Vagina (tissue), 2 donors: ENCODE measurements at places on chromosomes 4 and X. TPM values are rescaled to one million over a fixed set of nuclear protein-coding genes. Genes with fewer than 3 reads are reported as not detected.

- no peaks in the 10 kb centered on the region for H3K27me3 ChIP-seq
- DNase-seq: no peak
- no peaks in the 10 kb centered on the region for H3K36me3 ChIP-seq
- H3K27ac ChIP-seq: no peak overlapping the region
- H3K4me1 ChIP-seq: peaks cover 17% of the 10 kb centered on the region
These were observed 293.8 kb upstream of the ARSJ start for GRCh38 chr4:114273238-114273637.

- no peak overlapping the region for H3K27ac ChIP-seq
- DNase-seq: no peak
- H3K27me3 ChIP-seq: no peaks in the 10 kb centered on the region
- no peaks in the 10 kb centered on the region for H3K36me3 ChIP-seq
- H3K4me1 ChIP-seq: peaks cover 4% of the 10 kb centered on the region
- no peak overlapping the region for H3K4me3 ChIP-seq
These were observed 2.0 kb downstream of the CPE start for GRCh38 chr4:165380805-165381204.

DNA sequence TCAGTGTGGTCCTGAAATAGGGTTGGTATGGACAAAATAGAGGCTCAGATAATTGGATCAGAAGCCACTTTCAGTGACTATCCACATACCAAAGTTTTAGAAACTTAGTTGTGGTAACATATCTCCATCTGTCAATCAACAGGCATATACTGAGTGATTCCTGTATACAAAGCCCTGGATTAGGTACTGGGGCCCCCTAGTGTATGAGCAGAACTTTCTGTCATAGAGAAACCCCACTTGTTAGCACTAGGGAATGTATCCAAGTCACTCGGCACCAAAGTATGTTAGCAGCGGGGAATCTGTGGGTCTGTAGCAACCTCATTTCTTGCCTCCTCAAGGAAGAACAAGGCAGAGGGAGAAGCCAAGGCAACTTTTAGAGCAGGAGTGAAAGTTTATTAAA, 50.7 kb downstream of the MAP7D3 start:
- DNase-seq: no peak
- peak overlapping the region; percentile 12 for H3K4me3 ChIP-seq
- no peaks in the 10 kb centered on the region for H3K36me3 ChIP-seq
- H3K27me3 ChIP-seq: no peaks in the 10 kb centered on the region

GRCh38 chrX:119069762-119070161, 3.0 kb upstream of the CT47C1 start:
- H3K27ac ChIP-seq: no peak overlapping the region
- H3K36me3 ChIP-seq: no peaks in the 10 kb centered on the region
- H3K27me3 ChIP-seq: no peaks in the 10 kb centered on the region
- H3K4me1 ChIP-seq: no peaks in the 10 kb centered on the region
- H3K4me3 ChIP-seq: no peak overlapping the region
- no peak for DNase-seq

DNA sequence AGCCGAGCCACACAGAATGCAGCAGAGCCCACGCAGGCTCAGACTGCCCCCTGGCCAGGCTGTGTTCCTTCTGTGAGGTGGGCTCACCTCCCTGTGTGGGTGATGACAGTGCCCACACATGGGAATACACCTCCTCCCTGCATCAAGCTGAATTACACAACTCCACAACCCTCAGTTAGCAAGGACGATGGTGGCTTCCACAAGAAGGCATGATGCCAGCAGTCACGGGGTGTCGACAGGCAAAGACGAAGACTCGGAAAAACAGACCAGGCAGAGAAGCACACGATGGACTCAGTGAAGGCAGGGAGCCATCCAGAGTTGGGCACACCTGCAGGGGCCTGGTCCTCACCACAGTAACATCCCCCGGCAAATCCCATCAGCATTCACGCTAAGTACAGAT, 12.1 kb downstream of the LETM1 start:
- no peaks in the 10 kb centered on the region for H3K4me1 ChIP-seq
- H3K27ac ChIP-seq: no peak overlapping the region
- no peak overlapping the region for H3K4me3 ChIP-seq

GRCh38 chrX:135328421-135329005, 19.2 kb downstream of the ETDC start:
- no peaks in the 10 kb centered on the region for H3K4me1 ChIP-seq
- no peak overlapping the region for H3K4me3 ChIP-seq
- no peaks in the 10 kb centered on the region for H3K27me3 ChIP-seq
- DNase-seq: peak; percentile 40
- no peaks in the 10 kb centered on the region for H3K36me3 ChIP-seq

The CXCL9 gene
- total RNA-seq: 0.74 TPM

The DCX gene
- total RNA-seq: not detected

The CCNG2 gene
- 31.4 TPM for total RNA-seq

The IDS gene
- 66.0 TPM for total RNA-seq

The PHF8 gene
- 33.9 TPM for total RNA-seq

The DLG3 gene
- total RNA-seq: 27.0 TPM
